A549 treated with DMSO at 1 μM for 4 hours (cell line): ENCODE measurements at places on chromosomes 1 and 21. TPM values are rescaled to one million over a fixed set of nuclear protein-coding genes. Genes with fewer than 3 reads are reported as not detected.

Gene MFSD2A
- total RNA-seq = 4.0 to 5.9 TPM (median 4.6 TPM) in 5 replicates

Gene SELP
- not detected in 5 replicates for total RNA-seq

Gene ACTRT2
- not detected in 5 replicates for total RNA-seq

Gene CHRM3
- 0.02 to 0.15 TPM (median 0.08 TPM) in 4 of 5 replicates, not detected in the other for total RNA-seq

Gene TENT5C
- 0.06 to 0.15 TPM (median 0.09 TPM) in 5 replicates for total RNA-seq

Gene TFF2
- not detected in 5 replicates for total RNA-seq

Gene ARHGEF10L
- total RNA-seq = 5.7 to 7.8 TPM (median 6.8 TPM) in 5 replicates
